T-helper 17 cell (primary cell): ENCODE measurements at places on chromosomes 7 and 10.

DNA sequence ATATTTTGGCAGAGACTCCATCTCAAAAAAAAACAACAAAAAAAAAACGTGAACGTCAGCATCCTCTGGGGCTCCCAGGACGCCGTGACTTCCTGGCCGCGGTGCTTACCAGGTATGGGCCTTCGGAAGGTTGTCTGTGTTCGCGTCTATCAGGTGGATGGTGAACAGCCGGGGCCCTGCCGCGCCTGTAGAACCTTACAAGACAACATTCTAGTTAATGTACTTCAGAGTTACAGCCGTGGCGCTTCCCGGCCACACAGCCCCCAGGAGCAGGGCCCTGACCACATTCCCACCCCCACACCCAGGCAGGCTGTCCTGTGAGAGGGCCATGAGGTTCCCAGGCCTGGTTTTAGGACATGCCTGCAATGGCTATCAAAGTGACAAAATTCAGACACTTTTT, 111.0 kb downstream of the SMURF1 start:
- no peak overlapping the region for H3K27ac ChIP-seq
- no peaks in the 10 kb centered on the region for H3K27me3 ChIP-seq
- no peak for DNase-seq
- peaks cover 2% of the 10 kb centered on the region for H3K4me1 ChIP-seq
- H3K4me3 ChIP-seq, result no peak overlapping the region

DNA sequence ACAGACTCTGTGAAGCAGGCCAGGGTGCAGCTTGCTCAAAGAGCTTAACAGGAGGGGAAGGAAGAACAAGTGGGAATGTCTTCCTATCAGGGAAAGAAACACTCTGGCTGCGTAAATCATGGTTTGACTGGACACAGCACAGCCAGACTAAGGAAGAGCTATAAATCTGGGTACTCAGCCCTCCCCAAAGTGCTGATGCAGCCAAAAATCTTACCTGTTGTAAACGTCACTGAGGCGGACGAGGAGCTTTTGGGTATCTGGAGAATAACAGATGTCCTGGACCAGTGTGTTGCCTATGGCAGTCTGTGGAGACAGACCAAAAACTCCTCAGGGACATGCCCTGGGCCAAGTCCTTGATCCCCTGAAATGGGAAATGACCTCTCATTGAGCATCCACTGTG, 43.1 kb upstream of the HNRNPH3 start:
- H3K27ac ChIP-seq, result no peak overlapping the region
- DNase-seq, result no peak

DNA sequence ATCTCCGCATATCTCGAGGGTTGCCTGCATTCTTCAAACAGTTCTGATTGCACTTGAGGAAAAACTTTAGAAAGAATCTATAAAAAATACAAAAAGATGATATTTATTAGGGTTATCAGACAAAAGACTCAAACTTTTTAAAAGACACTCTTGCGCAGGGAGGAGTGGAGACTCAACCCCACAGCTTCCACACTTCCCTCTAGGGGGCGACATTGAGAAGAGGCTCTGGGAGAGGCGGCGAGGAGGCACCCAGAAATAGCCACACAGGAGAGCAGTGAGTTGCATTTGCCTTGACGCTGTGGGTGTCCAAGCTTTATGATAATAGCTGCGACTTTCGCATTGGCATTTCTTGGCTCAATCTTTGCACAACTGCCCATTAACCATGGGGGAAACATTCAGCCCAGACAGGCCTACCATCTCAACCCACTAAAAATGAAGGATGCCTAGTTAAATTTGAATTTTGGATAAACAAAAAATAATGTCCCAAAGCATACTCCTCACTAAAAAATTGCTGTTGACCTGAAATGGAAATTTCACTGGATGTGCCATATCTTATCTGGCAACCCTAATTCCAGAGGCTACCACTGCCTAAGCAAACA, 86.2 kb downstream of the EBF3 start:
- no peak overlapping the region for H3K4me3 ChIP-seq
- H3K27ac ChIP-seq, result no peak overlapping the region
- H3K4me1 ChIP-seq, result no peaks in the 10 kb centered on the region
- DNase-seq, result no peak
- H3K36me3 ChIP-seq, result no peaks in the 10 kb centered on the region

- no peaks in the 10 kb centered on the region for H3K36me3 ChIP-seq
- H3K27ac ChIP-seq, result no peak overlapping the region
- no peak overlapping the region for H3K4me3 ChIP-seq
- no peak for DNase-seq
- no peaks in the 10 kb centered on the region for H3K4me1 ChIP-seq
Observed at GRCh38 chr7:41655426-41655825, 47.5 kb downstream of the INHBA start.

- H3K27me3 ChIP-seq, result peaks cover 42% of the 10 kb centered on the region
- H3K4me3 ChIP-seq, result no peak overlapping the region
- H3K4me1 ChIP-seq, result peaks cover 5% of the 10 kb centered on the region
- DNase-seq, result no peak
- no peak overlapping the region for H3K27ac ChIP-seq
Observed at GRCh38 chr7:101436857-101437576, 74.3 kb downstream of the COL26A1 start.

GRCh38 chr10:67257018-67257417, 331.2 kb downstream of the LRRTM3 start:
- DNase-seq, result no peak
- no peak overlapping the region for H3K27ac ChIP-seq
- H3K27me3 ChIP-seq, result peaks cover 10% of the 10 kb centered on the region
- no peaks in the 10 kb centered on the region for H3K4me1 ChIP-seq

DNA sequence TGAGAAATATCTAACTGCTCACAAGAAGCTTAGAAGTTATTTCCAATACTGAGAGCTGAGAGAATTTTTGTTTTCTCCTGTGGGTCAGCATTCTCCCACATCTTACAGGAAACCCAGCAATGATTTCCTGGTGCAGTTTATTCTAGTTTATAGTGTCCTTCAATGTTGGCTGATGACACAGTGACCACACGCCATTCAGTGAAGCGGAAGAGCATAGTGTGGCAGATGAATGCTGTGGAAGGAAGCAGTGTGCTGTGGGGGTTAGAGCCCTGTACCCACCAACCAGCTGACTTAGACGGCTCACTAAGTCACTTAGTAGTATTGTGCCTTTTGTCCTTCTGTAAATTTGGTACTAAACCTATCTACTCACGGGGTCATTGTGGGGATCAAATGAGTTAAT, 1.4 kb upstream of the TMEM26 start:
- DNase-seq, result no peak
- peaks cover 10% of the 10 kb centered on the region for H3K4me1 ChIP-seq
- no peak overlapping the region for H3K4me3 ChIP-seq
- peaks cover 54% of the 10 kb centered on the region for H3K27me3 ChIP-seq
- no peak overlapping the region for H3K27ac ChIP-seq
- H3K36me3 ChIP-seq, result peaks cover 2% of the 10 kb centered on the region

DNA sequence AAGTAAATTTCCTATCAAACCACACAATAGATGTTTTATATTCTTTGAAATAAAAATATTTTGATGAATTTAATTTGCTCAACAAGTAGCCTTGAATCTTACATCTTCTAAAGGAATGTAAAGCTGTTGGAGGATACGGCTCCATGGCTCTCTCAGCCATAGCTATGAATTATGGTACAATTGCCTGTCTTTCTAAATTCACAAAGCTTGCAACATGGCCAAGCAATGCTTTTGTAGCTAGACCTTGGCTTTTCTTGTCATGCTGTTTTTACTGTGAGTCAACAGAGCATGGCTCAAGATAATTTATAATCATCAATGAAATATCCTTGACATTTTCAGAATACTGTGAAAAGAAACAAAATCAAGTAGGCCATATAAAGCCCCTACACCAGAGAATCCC, 286.7 kb downstream of the CACNA2D1 start:
- DNase-seq, result no peak
- H3K27me3 ChIP-seq, result no peaks in the 10 kb centered on the region
- no peaks in the 10 kb centered on the region for H3K4me1 ChIP-seq
